Breast epithelium (tissue), 4 donors: ENCODE measurements at places on chromosomes 5 and 9. TPM values are rescaled to one million over a fixed set of nuclear protein-coding genes. Genes with fewer than 3 reads are reported as not detected.
A peak's percentile ranks its signal among the peaks of the same experiment; 100 is the strongest.

Gene RNF145
- 41.3 TPM for total RNA-seq

Gene ITGA2
- 11.8 TPM for total RNA-seq

GRCh38 chr5:127875235-127876021, 172.2 kb downstream of the CCDC192 start:
- H3K27ac ChIP-seq = peak overlapping the region; percentile 75
- H3K27me3 ChIP-seq = no peaks in the 10 kb centered on the region
- H3K36me3 ChIP-seq = no peaks in the 10 kb centered on the region

Gene SPINK1
- not detected for total RNA-seq

Gene FST
- total RNA-seq = 7.6 TPM

- no peak for DNase-seq
- H3K36me3 ChIP-seq = no peaks in the 10 kb centered on the region
- peak overlapping the region; percentile 88 for H3K27ac ChIP-seq
- peaks cover 12% of the 10 kb centered on the region for H3K4me1 ChIP-seq
- no peaks in the 10 kb centered on the region for H3K27me3 ChIP-seq
Measured at GRCh38 chr9:121735065-121735792, 83.8 kb downstream of the DAB2IP start.

Gene FOXD4L6
- not detected for total RNA-seq

DNA sequence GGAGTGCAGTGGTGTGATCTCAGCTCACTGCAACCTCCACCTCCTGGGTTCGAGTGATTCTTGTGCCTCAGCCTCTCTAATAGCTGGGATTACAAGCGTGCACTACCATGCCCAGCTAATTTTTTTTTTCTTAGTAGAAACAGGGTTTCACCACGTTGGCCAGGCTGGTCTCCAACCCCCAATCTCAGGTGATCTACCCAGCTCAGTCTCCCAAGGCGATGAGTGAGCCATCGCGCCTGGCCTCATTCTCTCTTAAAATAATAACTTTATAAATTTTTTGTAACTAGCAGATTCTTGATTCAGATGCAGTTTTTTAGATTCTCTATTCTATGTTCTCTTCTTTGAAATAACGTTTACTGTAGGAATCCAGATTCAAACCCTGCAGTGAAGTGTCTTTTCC, 127.1 kb downstream of the GDNF start:
- H3K4me3 ChIP-seq = no peak overlapping the region
- no peak for DNase-seq
- H3K36me3 ChIP-seq = no peaks in the 10 kb centered on the region
- no peak overlapping the region for H3K27ac ChIP-seq
- H3K27me3 ChIP-seq = no peaks in the 10 kb centered on the region

GRCh38 chr9:99677281-99677680, 144.4 kb upstream of the NR4A3 start:
- H3K4me1 ChIP-seq = no peaks in the 10 kb centered on the region
- H3K27me3 ChIP-seq = no peaks in the 10 kb centered on the region
- no peak overlapping the region for H3K27ac ChIP-seq
- no peak overlapping the region for H3K4me3 ChIP-seq
- no peaks in the 10 kb centered on the region for H3K36me3 ChIP-seq
- DNase-seq = no peak

GRCh38 chr9:115183436-115183835, 65.5 kb upstream of the TNC start:
- no peak overlapping the region for H3K27ac ChIP-seq
- H3K4me3 ChIP-seq = no peak overlapping the region
- no peaks in the 10 kb centered on the region for H3K4me1 ChIP-seq

GRCh38 chr9:136111910-136112309, 6.8 kb downstream of the TMEM250 start:
- no peaks in the 10 kb centered on the region for H3K27me3 ChIP-seq
- H3K27ac ChIP-seq = no peak overlapping the region
- DNase-seq = no peak
- peaks cover 4% of the 10 kb centered on the region for H3K4me1 ChIP-seq
- H3K4me3 ChIP-seq = no peak overlapping the region
- H3K36me3 ChIP-seq = no peaks in the 10 kb centered on the region

Gene SPZ1
- not detected for total RNA-seq

Gene PLAC8L1
- total RNA-seq = not detected

- no peaks in the 10 kb centered on the region for H3K36me3 ChIP-seq
- H3K4me1 ChIP-seq = no peaks in the 10 kb centered on the region
- no peaks in the 10 kb centered on the region for H3K27me3 ChIP-seq
- DNase-seq = no peak
- H3K4me3 ChIP-seq = no peak overlapping the region
Measured at GRCh38 chr5:40033411-40033810, 608.6 kb upstream of the DAB2 start.

Gene GPR151
- total RNA-seq = not detected

- H3K27me3 ChIP-seq = no peaks in the 10 kb centered on the region
- no peak overlapping the region for H3K27ac ChIP-seq
- no peak overlapping the region for H3K4me3 ChIP-seq
- H3K4me1 ChIP-seq = no peaks in the 10 kb centered on the region
Measured at GRCh38 chr5:131773805-131774204, 23.0 kb downstream of the FNIP1 start.

GRCh38 chr5:72107131-72107900, at the start of gene MAP1B:
TSS of gene MAP1B (plus strand) at chr5:72107475. CDS start at chr5:72107532, 57 bp downstream.
- H3K27ac ChIP-seq = peak within 1 kb of the TSS; percentile 90

Gene ADAMTSL1
- total RNA-seq = 4.2 TPM

Gene LHFPL2
- total RNA-seq = 41.3 TPM

DNA sequence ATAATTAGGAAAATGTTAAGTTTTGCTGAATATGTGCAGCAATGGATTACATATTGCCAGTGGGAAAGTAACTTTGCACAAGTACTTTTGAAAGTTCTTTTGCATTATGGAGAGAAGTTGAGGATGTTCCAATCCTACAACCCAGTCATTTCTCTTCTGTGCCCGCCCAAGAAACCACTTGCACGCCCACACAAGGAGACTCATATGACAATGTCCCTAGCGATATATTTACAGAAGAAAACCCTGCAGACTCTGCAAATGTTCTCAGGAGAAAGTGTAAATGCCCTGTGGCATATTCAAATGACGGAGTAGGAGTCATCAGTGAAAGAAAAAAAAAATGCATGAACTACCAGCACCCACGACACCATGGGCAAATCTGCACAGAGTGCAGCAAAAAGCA, 356.5 kb downstream of the CTNND2 start:
- H3K4me3 ChIP-seq = no peak overlapping the region
- no peaks in the 10 kb centered on the region for H3K4me1 ChIP-seq
- H3K27ac ChIP-seq = no peak overlapping the region

DNA sequence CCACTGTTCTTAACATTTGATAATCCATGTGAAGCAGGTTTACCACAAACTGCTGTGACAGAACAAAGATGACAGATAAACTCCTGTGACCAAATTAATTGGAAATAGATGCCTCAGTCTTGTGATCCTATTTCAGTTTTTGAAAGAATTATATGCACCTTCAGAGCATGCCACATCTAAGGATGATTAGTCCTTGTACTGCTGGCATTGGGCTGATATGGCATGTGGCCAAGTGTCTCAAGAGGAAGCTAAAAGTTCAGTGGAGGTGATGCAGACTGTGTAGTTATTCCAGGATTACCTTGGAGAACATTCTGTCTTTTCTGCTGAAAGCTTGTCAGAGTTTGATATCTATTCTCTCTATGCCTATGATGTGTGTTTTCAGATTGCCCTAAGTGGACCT, 314.4 kb upstream of the EFNA5 start:
- no peak for DNase-seq
- no peaks in the 10 kb centered on the region for H3K27me3 ChIP-seq
- no peak overlapping the region for H3K27ac ChIP-seq
- H3K4me3 ChIP-seq = no peak overlapping the region
- H3K36me3 ChIP-seq = no peaks in the 10 kb centered on the region

Gene SOX30
- total RNA-seq = 0.16 TPM

- no peak overlapping the region for H3K4me3 ChIP-seq
- no peak overlapping the region for H3K27ac ChIP-seq
- H3K27me3 ChIP-seq = no peaks in the 10 kb centered on the region
- DNase-seq = no peak
- no peaks in the 10 kb centered on the region for H3K4me1 ChIP-seq
Measured at GRCh38 chr5:87526131-87526530, 113.4 kb upstream of the CCNH start.

DNA sequence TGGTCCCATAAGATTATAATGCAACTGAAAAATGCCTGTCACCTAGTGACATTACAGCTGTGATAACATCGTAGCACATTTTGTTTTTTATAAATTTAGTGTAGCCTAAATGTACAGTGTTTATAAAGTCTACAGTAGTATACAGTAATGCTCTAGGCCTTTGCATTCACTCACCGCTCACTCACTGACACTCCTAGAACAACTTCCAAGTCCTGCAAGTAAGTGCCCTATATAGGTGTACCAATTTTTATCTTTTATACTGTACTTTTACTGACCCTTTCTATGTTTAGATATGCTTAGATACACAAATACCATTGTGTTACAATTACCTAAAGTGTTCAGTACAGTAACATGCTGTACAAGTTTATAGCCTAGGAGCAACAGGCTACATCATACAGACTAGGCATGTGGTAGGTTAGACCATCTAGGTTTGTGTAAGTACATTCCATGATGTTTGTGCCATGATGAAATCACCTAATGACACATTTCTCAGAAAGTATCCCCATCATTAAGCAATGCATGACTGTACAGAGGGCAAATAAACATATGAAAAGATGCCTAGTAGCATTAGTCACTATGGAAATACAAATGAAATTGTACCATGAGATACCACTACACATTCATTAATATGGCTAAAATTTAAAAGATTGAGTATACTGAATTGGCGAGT, 127.6 kb downstream of the TRPM6 start:
- DNase-seq = no peak
- H3K27me3 ChIP-seq = no peaks in the 10 kb centered on the region
- H3K4me1 ChIP-seq = no peaks in the 10 kb centered on the region
- no peak overlapping the region for H3K4me3 ChIP-seq

Gene TMC1
- total RNA-seq = not detected

Gene KCNMB1
- total RNA-seq = 5.1 TPM

DNA sequence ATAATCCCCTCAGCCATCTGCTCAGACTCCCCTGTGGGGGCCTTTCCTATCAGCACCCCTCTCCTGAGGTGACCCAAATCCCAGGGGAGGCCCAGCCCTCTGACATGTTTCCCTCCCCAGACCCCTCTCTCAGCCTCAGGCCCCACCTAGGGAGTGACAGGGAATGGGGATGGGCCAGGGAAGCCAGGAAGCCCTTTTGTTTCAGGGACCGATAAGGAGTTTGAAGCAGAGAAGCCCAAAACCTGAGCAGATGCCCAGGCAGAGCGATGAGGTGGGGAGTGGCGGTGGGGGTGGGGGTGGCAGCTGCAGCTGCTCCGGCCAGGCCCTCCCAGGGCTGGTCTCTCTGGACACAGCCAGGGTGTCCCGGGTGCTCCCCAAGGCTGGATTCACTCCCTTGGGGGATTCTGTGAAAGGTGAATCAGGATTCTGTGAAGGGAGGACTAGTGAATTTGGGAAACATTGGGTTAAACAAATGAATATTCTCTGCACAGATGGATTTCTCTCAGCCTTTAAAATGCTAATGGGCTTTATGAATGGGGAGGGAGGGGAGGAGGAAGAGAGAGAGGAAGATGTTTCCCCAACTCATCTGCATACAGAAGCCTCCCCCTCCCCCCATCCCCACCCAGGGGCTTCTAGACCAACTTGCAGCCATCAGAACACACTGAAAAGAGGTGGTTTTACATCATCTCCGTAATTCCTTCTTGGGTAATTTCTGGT, 17.4 kb downstream of the AKNA start:
- DNase-seq = no peak
- H3K36me3 ChIP-seq = no peaks in the 10 kb centered on the region
- H3K27me3 ChIP-seq = no peaks in the 10 kb centered on the region
- no peaks in the 10 kb centered on the region for H3K4me1 ChIP-seq

Gene CAMLG
- total RNA-seq = 53.4 TPM

Gene NPR2
- 10.2 TPM for total RNA-seq

- H3K27me3 ChIP-seq = peaks cover 13% of the 10 kb centered on the region
- no peaks in the 10 kb centered on the region for H3K36me3 ChIP-seq
- no peak overlapping the region for H3K27ac ChIP-seq
- H3K4me3 ChIP-seq = no peak overlapping the region
Measured at GRCh38 chr9:78369639-78370219, 72.8 kb downstream of the PSAT1 start.

DNA sequence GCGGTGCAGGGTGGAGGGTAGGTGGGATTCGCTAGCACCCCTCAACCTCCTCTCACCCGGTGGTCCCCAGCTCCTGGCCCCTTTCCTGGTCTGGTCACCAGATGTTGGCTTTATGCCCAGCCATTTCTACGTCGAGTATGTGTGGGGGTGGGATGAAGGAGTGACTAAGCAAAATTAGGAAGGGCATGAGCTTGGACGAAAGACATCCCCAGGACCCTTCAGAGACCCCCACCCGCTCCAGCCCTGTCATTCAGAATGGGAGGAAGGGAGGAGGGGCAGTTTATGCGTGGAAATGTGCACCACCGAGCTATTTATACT, 742 bp downstream of the BHMT2 start:
- H3K4me3 ChIP-seq = peak overlapping the region; percentile 50
- H3K27ac ChIP-seq = peak overlapping the region; percentile 53
- no peaks in the 10 kb centered on the region for H3K36me3 ChIP-seq
- no peaks in the 10 kb centered on the region for H3K4me1 ChIP-seq
- DNase-seq = no peak
- no peaks in the 10 kb centered on the region for H3K27me3 ChIP-seq

DNA sequence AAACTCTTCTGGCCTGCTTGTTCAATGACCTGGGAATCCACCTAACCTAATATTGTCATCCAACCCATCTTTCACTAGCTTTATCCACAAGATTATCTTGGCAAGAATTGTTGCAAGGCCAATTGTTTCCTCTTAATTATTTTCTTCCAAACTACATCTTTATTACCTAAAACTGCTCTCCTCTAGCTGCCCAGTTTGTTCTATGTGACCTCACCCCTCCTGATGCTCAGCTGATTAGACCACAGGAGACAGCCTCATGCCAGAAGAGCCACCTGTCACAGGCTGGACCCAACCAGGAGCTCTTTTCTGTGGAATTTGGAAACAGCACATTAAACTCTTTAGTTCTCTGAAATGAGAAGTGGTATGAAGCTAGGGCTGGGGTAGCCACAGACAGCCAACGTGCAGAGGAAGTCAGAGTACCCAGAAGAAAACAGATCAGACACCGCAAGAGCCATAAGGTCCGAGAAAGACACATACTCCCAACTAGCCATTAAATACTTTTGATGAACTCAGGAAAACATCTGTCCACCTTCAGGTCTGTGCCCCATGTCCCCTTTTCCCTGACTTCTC, 12.0 kb downstream of the SAXO1 start:
- no peaks in the 10 kb centered on the region for H3K36me3 ChIP-seq
- H3K27ac ChIP-seq = no peak overlapping the region
- H3K4me3 ChIP-seq = no peak overlapping the region
- H3K4me1 ChIP-seq = no peaks in the 10 kb centered on the region
- H3K27me3 ChIP-seq = no peaks in the 10 kb centered on the region
- DNase-seq = no peak

Gene C9orf153
- 0.66 TPM for total RNA-seq

GRCh38 chr9:117952581-117952980, 248.4 kb downstream of the TLR4 start:
- no peak overlapping the region for H3K27ac ChIP-seq
- no peaks in the 10 kb centered on the region for H3K36me3 ChIP-seq
- no peak for DNase-seq
- no peak overlapping the region for H3K4me3 ChIP-seq
